ENCODE measurements at places on chromosomes 3 and 15.

GRCh38 chr15:26134812-26135211 is 271.7 kb upstream of the ATP10A start:
- no peak for DNase-seq

- no peak for DNase-seq
These were observed 5.6 kb upstream of the GCNT3 start for GRCh38 chr15:59605994-59606393.

DNA sequence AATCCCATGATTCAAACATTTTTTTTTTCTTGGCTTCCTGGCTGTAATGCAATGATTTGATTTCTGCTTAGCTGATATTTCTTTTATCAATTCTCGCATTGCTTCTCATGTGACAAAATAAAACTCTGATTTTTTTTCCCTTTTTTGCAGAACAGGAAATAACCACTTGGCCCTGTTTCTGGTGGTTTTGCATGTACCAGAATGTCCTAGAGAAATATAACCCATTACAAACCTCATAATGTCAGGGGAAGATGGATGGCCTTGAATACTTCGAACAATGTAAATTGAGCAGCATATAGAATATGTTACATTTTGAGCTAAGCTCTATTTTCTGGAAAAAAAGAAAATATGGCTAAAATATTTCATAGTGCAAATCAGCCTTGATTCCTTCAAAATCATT is 275.6 kb downstream of the RAP2B start:
- no peak for DNase-seq

DNA sequence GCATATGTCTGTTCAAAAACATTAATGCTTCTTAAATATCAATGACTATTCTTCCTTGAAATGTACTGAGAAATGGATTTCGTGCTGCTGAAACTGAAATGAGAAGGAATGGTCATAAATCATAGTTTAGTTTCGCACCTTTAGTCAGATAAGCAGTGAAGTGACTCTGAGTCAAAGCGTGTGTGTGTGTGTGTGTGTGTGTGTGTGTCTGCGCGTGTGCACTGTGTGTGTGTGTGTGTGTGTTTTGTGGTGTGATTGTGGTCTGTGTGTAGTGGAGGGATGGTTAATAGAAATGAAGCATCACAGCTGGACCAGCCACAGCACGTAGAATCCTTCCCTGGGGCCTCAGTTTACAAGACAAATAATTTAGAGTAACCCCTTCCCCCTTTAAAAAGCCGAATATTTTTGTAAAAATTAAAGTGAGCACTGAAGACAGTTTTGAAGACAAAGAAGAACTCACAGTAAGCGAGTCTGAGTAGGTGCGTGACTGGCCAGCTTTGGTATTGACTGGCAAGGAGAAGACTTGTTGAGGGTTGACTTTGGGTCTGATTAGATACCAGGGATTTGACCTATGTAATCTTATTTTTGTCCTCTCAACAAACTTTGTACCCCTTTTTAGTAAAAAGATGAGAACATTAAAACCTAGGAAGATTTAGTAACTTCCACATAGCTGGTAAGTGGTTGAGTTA is 202.0 kb upstream of the IL12A start:
- peak; percentile 66 for DNase-seq

DNA sequence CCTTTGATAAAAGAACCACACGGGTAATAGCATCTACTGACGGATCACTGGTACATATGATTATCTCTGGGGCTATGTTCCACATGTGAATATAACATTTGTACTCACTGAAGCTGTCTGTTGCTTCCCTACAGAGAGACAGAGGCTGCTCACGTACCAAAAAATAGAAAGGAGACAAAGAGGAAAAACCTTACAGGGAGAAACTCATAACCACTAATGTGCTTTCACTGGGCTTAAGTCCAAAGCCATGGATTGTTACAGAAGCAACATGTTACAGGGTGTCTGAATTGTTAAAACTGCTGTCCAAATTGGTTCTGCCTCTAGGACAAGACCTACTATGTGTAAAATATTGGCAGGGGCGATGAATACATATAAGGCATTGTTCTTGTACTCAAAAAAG is 311.9 kb downstream of the FOXP1 start:
- DNase-seq, result no peak

- DNase-seq, result no peak
These were observed 26.0 kb downstream of the FBLN2 start for GRCh38 chr3:13574798-13575451.

- DNase-seq, result peak; percentile 10
These were observed 44.8 kb upstream of the ATP2C1 start for GRCh38 chr3:130849091-130849552.

DNA sequence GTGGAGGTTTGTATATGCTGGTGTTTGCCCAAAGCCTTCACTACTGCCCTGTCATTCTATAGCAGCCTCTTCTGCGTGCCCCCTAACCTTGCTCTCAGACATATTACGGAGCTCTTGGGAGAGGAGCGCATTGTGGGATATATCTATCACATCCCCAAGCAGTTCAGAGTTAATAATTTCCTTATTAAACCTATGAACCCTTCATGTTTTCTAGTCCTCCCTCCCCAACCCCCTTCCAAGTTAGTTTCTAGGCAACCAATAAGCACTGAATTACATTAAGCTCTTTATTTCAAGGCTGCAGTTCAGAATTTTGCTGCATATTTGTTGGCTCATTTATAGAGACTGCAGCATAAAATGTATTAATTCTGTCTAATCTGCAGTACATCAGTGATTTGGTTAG is 57.3 kb upstream of the GRM7 start:
- DNase-seq, result no peak

DNA sequence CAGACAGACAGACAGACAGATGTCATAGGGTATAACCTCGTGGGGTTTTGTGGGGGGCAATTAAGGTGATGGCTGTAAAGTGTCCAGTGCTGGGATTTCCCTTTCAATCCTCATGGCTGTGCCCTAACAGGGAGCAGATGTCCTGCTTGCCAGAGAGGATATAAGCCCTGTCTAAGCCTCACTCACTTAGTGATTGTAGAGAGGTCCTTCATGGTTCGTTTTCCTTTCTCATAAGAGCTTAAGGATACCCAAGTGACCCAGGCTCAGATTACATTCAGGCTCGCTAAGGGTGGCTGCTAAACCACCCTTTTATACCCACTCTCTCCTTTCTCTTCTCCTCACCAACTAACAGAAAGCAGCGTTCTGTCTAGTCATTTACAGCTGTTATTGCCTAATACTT is 19.2 kb downstream of the LYSMD2 start:
- DNase-seq, result no peak

DNA sequence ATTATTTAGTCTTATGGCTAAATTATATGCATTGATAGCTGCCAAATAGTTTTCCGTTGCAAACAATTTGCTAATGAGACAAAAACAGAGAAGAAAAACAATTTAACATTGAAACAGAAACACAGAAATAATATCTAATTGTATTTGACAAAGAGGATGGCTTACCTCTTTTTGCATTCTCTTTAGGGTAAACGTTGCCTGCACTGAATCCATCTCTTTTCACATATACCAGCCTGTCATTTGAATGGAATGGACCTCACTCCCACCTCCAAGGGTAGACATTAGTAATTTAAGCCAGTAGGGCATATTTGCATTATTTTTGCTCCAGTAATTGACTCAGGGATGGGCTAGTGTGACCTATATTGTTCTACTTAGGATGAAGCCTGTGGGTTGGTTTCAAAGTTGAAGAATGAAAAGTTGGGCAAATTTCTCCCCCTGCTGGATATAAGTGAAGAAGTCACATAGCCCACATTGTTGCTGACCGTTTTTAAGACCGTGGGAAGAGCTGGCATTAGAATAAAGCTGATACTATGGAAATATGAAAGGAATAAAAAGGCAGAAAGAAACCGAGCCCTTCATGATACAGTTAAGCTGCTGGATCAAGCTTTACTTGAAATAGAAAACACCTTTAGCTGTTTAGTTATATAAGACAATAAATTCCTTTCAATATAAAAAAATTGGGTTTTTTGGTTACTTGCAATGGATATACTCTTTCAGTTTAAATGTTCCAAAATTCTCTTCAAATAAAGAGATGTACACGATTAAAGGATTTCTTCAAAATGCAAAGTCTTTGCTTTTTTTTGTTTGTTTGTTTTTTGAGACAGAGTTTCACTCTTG is 26.9 kb downstream of the PIERCE2 start:
- peak; percentile 54 for DNase-seq

- no peak for DNase-seq
These were observed 32.1 kb downstream of the KIF7 start for GRCh38 chr15:89623165-89623564.

GRCh38 chr3:176615826-176616225 is 581.5 kb downstream of the TBL1XR1 start:
- no peak for DNase-seq

DNA sequence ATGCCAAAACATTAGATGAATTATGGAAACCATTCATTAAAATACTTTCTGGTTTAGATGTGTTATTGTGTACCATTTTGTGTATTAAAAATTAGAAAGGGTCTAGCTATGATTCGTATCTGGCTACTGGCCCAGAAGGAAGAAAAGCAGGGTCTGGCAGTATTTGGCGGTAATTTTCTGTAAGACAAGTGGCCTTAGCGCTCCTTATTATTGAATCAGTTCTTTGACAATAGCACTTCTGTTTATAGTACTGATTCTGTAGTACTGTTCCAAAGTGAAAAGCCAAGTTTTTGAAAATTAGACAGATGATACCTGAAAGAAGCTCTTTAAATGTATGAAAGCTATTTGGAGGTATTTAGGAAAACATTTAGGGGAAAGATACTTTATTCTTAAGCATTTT is 10.2 kb downstream of the GLCE start:
- DNase-seq, result no peak

DNA sequence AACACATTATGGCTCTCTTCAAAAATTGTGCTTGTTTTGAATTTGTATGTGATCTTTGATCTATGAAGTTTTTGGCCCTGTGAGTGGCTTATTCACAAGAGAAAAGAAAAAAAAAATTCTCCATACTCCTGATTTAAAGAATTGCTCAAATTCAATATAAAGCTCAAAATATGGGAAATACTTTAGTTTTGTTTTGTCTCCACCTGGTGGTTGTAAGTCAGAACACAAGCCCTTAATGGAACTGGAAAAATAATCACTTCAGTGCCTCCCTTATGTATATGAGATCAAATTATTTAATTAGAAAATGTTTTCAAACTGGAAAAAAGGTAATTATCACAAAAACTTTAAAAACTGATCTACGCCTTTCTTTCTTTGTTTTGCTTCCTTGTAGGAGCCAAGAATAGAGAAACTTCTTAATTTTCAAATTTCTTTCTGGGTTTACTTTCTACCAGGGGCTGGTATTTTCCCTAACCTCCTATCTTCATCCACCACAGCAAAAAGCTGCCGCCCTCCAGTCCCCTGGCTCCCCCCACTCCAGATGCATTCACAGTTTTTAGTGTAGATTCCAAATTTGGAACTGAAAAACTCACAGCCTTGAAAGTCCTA is 50.6 kb downstream of the SERP1 start:
- DNase-seq, result peak; percentile 67

DNA sequence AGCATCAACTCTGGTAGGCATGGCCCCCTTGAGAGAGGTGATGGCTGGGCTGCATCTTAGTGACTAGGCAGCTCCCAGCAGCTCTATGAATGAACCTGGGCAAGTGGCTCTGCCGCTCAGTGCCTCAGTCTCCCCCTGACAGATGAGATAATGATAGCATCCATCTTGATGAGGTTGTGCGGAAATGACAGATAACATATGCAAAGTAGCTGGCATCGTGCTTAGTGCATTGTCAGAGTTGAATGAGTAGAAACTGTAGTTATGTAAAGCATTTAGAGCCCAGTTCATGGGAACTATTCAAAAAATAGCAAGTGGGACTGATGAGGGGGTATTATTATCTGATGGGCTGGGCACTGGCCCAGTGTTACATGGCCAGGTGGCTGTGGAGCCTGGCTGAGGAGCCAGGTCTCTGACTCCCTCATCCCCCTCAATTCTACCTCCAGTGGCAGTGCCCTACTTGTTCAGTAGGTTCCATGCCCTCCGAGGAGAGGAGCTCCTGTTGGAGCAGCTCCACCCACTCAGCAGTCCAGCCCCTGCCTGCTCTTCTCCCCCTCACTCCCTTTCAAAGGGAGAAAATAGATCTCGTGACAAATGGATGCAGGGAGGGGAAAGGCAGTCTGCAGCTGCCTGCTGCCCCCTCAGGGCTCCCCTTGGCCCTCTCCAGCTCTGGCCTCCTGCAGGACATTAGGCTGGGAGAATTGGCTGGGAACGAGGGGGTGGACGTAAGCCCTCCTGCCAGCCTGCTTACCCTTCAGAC is 6.6 kb downstream of the PRKCD start:
- no peak for DNase-seq

GRCh38 chr15:99295840-99296239 is 44.6 kb downstream of the LRRC28 start:
- no peak for DNase-seq

DNA sequence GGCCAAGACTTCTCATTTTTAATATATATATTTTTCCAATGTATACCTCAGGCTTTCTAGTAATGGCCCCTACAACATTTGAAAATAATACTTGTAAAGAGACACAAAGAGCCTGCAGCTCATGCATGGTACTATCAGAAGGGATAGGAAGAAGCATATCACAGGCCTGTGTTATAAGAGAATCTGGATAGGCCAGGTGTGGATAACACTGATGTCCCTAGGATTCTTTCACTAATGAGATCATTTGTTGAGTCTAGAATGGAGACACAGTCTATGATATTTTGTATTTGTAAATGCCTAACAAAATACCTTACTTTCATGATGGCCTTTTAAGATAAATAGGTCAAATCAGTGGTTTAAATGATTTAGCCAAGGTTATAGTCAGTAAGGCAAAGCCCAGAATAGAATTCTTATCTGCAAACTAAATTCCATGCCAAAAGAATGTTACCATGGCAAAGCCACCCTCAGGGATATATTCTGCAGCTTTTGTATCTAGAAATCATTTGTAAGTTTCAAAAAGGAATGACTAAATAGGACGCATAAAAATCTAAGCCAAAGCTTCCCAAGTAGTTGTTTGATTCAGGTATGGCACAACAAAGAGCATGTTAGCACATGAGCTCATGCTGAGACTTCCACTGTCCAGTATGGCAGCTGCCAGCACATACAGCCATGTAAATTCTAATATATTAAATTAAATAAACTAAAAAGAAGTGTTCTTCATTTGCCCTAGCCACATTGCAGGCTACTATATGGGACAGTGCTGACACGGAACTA is 10.0 kb downstream of the DCP1A start:
- DNase-seq, result peak; percentile 20

- peak; percentile 3 for DNase-seq
These were observed 39.2 kb downstream of the SLC6A11 start for GRCh38 chr3:10855083-10855870.

GRCh38 chr3:32973982-32974381 is 22.5 kb downstream of the CCR4 start:
- DNase-seq, result peak; percentile 53

DNA sequence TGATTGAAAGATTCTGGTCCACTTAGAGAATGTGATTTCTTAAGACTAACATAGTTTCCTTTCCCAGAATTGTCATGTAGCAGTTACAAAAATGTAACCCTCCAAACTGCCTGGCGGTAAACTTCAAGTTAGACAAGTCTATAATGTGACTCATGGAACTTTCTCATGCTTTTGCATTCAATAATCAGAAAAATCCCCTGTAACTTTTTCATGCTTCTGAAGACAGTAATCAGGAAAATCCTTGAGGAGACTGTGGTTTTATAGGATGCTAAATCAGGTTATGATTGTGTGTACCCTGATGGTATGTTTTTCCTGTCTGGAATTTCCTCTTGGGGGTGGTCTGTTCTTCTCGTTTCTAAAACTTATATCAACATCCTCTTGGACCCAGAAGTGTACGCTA is 74.0 kb upstream of the RARB start:
- DNase-seq, result peak; percentile 1

All from M059J (cell line).